ENCODE measurements at places on chromosomes 4 and X.

DNA sequence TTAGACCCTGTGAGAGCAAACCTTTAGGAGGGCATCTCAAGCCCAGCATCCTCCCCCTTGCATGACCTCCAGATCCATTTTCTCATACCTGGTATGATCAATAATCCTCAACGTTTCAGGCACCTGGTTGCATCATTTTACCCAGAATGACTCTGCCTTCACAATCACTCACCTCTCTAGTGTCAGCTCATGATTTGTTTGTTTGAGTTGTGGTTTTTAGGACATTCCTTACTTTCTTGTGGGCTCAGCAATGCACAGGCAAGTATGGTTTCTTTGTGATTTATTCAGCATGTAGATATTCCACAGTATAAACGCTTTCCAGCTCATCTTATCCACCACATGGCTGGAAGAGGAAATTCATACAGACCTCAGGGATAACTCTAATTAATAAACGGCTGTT, 93.6 kb upstream of the CPEB2 start:
- no peak for DNase-seq

DNA sequence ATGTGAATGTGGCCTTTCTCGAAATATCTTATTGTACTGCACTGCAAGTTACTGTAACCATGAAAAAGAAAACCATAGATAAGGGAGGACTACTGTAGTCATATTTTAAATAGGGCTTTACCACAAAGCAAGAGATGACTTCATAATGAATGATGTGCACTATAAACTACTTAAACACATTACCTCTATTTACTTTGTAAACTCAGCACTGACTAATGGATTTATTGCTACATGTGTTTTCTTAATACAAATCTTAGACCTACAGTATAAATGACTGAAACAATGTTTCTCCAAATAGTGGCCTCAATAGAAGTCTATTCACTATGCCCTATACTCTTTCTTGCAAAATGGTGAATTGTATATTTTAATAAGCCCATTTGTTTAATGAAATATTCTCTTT, 61.1 kb downstream of the HDX start:
- DNase-seq: no peak

GRCh38 chr4:124907881-124908280, 195.3 kb upstream of the ANKRD50 start:
- DNase-seq: no peak

DNA sequence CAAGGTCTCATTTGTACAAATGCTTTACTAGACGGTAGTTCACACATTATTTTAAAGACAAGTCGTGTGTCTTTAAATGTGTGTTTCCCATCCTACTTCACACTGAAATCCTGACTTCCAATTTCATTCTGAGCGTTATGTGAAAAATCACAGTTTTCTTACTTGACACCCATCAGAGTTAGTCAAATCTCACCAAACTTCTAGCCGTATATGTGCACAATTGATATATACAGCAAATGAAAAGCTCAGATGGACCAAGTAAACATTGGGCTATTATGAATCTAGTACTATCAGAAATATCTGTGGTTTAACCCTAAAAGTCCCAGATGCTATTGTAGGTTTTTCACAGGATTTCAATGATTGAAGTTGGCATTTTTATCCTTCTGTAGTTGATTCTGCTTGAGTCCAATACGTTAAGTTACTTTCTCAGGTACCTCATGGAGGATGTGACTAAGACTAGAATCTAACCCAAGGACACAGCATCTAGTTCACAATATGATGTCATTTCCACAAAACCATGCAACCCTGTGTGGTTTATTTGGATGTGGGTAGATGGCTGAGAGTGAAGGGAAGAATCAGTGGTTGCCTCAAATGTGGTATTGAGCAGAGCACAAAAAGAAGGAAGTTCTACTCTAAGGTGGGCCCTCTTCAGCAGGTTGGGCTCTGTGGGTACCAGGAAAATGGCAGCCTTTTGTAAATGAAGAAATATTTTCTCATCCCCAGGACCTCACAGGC, 22.1 kb upstream of the TRIM60 start:
- DNase-seq: no peak

DNA sequence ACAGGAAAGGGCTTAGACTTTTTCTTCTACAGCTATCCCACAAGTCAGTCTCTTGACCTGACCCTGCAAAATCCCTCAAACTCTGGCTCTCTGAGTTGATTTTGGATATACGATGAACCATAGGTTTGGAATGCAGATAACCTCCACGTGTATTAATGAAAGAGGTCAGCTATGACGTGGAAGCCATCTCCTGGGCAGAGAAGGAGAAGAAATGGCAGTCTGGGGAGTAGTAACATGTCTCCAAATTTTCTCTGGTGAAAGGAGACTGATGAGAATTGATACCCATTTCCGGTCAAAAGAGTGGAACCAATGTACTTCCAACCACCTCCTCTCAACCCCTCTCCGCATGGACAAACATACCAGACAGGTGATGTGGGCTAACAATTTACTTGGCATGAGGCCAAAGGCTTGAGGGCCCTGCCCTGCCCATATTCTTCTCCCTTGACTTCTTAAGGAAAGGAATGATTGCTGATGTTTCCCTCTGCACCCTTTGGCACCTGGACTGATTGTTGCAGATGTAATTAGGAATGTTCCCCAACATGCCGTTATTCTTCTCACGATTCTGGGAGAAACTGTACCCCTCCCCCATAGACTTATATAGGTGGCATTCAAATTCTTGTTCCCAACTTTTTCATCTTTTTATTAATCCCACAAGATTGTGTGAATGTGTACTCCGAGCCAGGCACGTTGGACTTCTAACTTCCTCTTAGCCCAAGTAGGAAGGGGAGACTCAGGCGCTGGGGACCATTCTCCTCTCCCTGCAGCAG, 580 bp upstream of the PLS3 start:
- DNase-seq: no peak

DNA sequence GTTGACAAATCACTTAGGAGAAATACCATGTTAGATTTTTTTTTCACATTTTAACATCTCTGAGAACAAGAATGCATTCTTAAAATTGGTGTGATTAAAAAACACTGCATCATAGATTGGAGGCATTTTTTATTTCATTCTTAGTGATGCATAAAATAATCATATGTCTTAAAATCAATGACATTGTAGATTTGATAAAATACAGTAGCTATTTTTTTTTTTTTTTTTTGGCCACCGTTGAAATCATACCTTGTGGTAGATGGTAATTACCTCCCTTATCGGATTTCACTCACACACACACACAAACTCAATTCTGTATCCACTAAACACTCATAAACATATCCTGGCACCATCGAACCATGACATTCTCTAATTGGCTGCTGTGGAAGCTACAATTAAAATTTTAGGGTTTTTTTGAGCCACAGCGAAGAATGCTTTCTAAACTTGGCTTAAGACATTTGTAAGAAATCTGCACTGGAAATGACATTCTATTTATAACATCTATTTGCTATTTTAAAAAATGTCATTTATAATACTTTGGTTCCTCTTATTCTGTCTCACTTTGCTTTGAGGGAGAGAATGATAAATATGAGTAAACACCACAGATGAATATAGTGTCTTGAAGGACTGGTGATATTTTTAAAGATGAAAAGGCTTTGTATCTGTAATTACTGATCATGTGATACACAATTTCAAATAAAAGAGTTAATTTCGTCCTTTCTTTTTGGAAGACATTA, 60.1 kb downstream of the CCSER1 start:
- DNase-seq: no peak

GRCh38 chr4:137310593-137311490, 221.5 kb downstream of the PCDH18 start:
- no peak for DNase-seq

GRCh38 chr4:48974979-48975640, 11.0 kb upstream of the CWH43 start:
- DNase-seq: no peak

- no peak for DNase-seq
Measured at GRCh38 chr4:119980456-119980855, 86.2 kb downstream of the MAD2L1 start.

- DNase-seq: no peak
Measured at GRCh38 chr4:172698256-172698655, 470.4 kb upstream of the GALNT7 start.

DNA sequence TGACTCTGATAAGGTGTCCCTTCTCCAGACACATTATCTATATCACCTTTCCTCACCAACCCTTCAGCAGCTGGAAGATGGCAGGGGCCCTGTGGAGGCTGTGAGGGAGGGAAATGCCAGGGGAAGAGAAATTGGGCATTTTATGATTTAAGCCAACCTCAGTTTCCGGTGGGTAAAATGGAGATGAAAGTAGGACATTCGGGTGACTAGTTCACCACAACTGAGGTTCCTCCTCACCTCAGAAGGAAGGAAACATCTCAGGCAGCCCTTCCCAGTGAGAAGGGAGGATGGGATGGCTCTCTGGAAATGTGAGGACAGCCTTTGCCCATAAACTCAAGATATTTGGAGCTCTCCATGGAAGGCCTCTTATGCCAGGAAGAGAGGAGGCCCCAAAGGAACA, 251.5 kb downstream of the MID1IP1 start:
- no peak for DNase-seq

- DNase-seq: no peak
Measured at GRCh38 chr4:169414913-169415312, 144.2 kb upstream of the SH3RF1 start.

DNA sequence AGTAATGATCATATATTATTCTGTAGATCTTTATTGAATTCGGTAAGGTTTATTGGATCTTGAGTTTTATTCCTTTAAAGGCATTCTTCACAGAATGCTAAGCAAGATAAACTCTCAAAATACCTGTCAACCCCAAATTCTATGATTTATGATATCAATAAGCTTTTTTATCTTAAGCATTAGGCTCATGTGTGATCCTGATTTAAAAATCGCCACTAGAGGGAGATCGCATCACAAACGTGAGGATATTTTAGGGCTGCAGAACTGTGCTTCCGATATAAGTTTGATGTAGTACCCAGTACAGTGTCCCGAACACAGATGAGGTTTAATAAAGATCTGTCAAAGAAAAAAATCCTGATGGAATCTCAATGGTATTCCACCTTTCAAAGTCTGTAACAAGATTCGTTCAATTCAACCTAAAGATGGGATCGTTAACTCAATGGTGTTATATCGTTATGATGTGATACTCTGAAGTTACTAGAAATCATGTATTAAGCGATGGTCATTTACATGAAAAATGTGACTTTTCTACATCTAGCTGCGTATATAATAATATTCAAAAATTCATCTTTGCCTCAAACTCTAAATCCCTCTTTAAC, 169.0 kb downstream of the CORIN start:
- peak; percentile 18 for DNase-seq

DNA sequence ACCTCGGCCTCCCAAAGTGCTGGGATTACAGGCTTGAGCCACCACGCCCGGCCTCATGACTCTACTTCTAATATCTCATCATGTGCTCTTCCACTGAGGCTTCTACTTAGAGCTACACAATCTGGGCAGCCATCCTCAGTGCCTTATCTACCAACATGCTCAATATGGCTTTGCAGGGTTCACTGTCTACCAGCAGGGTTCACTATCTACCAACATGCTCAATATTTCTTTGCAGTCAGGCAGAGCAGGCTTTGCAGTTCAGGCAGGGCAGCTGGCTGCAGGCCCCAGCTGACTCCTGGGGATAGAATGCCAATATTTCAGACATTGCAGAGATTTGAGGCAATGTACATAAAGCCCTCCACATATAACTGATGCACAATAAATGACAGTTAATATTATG, 47.5 kb downstream of the PKD2 start:
- no peak for DNase-seq

DNA sequence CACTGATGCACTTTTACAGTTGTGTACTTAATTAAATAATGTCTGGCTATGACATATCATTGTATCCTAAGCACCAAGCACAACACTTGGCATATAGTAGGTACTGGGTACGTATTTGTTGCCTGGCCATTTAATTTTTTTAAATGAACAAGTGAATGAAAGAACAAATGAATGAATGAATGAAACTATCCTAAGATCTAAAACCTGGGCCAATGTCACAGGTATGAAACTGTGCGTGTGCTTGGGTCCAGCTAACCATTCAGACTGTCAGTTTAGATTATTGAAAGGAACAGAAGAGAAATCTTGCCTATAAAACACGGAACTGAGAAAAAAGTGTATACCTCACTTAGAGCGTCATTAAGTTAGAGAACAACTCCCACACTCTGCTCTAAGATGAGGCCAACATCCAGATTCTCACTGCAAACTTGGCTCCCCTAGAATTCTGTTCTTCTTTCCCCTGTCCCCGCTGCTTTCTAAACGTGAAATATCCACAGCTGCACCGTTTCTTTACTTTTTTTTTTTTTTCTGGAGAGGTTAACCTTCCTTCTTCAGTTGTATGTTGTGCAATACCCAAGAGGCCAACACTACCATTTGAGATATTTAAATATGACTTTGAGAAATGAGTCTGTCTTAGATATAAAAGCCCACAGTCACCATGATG, 17.3 kb upstream of the SEL1L3 start:
- DNase-seq: no peak

DNA sequence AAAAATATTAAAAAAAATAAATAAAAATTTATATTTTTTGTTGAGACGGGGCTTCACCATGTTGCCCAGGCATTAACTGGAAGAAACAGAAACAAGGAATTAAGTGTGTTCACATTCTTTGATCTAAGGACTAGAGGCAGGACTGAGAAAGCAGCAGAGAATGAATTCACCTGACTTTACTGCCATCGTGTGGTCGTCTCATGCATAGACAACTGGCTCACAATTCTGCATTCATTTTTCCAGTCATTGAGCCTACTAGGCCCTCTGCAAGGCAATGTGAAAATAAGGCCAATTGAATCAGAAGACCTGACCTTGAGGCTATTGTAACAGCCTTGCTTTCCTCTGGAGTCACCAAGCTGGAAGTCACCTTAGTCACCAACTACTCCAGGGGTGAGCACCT, 37.4 kb downstream of the LHFPL1 start:
- DNase-seq: peak; percentile 33

- DNase-seq: no peak
Measured at GRCh38 chr4:86442881-86443280, 83.0 kb upstream of the MAPK10 start.

- no peak for DNase-seq
Measured at GRCh38 chr4:87088186-87088585, 132.2 kb downstream of the KLHL8 start.

DNA sequence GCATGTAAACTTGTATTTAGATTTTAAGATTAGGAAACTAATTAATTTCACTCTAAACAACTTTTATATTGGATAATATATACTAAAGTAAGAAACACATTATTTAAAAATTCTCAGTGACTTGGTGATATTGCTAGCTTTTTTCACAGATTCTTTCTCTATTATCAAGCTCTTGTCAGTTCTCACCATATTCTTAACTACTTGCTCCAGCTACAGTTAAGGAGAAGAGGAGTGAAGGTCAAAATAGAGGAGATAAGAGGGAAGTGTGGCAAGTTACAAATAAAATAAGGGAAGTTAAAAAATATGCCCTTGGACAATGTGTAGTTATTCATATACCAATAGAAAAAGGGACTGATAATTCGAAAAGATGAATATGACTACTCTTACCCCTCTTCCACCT, 34.7 kb upstream of the NAF1 start:
- DNase-seq: no peak

GRCh38 chrX:117998171-117998570, 118.4 kb downstream of the KLHL13 start:
- no peak for DNase-seq

- DNase-seq: peak; percentile 65
Measured at GRCh38 chrX:102720237-102721168, at the start of gene GPRASP3. Gene GPRASP3 (plus strand): TSS chrX:102720743. CDS start chrX:102748996, 28,253 bp downstream.
